Activated CD4-positive, alpha-beta T cell treated with anti-CD3 and anti-CD28 coated beads, Interleukin-2, amount 50 U/mL, for 16 hours (primary cell): ENCODE measurements at places on chromosomes 7 and 10.

GRCh38 chr10:123136221-123136805, 543 bp downstream of the HMX3 start:
- no peak for DNase-seq

GRCh38 chr10:60429084-60429849, 39.6 kb upstream of the ANK3 start:
- DNase-seq, result no peak

- DNase-seq, result no peak
These were observed 658.6 kb downstream of the CCSER2 start for GRCh38 chr10:84987039-84987438.

GRCh38 chr7:74619235-74619860, 38.2 kb upstream of the GTF2I start:
- DNase-seq, result no peak

- DNase-seq, result no peak
These were observed 40.6 kb downstream of the RBAK start for GRCh38 chr7:5086256-5086655.

- DNase-seq, result peak; percentile 5
These were observed 1040.2 kb upstream of the SORCS1 start for GRCh38 chr10:108204528-108205305.

GRCh38 chr7:40996233-40996677, 706.6 kb downstream of the INHBA start:
- no peak for DNase-seq

DNA sequence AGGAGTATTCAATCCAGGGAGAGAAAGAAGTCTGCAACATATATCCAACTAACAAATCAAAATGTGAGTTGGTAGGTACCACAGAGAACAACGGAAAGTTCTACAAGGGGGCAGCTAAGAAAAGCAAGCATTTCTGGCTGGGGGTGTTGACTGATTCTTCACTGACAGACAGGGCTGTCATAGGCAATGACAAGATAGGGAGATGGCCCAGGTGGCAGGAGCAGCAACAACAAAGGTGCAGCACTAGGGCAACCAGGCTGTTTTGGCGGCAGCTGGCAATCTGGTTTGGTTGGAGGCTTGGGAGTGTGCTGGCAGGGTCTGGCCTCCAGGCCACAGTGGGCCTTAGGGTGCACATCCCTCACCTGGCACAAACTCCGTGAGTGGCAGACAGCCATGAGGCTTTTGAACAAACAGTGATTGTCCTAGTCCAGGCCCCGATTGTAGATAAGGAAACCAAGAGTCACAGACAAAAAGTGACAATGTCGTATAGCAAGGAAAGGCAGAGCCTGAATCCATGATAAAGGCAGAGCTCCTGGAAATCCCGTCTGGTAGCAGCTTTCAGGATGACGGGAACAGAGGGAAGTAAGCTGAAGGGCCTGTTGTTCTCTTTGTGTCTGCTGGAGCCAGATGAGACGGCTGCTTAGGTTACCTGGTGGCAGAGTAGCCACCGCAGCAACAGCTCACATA, 28.4 kb downstream of the DPCD start:
- no peak for DNase-seq

GRCh38 chr7:100863406-100863950, 3.7 kb upstream of the TRIP6 start:
- DNase-seq, result no peak

DNA sequence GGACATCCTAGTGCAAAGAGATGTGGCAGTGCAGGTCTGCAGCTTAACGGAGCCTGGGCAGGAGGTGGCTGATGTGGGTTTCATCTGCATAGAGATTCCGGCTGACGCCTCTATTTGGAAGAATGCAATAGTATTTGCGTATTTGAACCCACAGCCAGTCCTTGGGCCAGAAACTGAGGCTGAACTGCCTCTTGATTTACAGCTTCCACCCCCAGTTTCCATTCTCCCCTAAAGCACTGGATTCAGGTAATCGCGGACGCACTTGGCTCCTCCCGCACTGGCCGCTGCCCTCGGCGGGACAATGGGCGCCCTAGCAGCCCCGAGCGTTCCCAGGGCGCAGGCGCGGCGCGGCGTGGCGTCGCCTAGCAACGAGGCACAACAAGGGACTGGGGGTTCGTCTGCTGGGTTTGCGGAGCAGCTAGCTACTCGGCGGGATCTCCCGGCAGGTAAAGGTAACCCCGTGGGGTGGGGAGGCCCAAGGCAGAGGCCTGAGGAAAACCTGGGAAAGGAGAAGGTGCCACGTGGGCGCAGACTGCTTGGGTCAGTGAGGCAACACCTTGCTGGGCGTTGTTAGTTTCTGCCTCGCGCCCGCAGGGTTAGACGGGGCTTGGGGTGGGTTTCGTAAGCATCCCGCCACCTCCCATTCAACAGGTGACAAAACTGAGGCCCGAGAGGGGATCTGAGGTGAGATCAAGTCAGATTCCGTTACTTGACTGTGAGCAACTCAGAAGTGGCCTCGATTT, at the start of gene ARMC3:
Gene ARMC3 (plus strand): TSS at position 393 of the 743 bp plus-strand sequence. CDS start 3,944 bp downstream, outside the sequence.
- peak; percentile 59 for DNase-seq

DNA sequence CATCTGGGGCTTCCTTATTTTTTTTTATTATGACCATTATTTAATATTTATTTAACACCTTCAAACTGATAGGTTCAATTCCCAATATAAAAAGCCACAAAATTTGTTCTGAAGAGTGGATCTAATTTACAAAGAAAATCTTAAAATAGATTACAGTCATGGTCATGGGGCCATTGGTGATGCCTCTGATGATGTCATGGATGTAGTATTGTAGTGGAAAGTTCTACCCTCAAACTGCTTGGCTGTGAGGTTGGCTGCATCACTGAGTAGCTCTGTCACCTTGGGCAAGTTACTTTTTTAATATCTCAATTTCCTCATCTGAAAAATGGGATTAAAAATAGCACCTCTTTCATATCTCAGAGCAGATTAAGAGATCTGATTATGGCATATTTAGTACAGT, 128.5 kb downstream of the DKK1 start:
- no peak for DNase-seq

- DNase-seq, result no peak
These were observed 4.1 kb downstream of the NOD1 start for GRCh38 chr7:30474485-30474884.

DNA sequence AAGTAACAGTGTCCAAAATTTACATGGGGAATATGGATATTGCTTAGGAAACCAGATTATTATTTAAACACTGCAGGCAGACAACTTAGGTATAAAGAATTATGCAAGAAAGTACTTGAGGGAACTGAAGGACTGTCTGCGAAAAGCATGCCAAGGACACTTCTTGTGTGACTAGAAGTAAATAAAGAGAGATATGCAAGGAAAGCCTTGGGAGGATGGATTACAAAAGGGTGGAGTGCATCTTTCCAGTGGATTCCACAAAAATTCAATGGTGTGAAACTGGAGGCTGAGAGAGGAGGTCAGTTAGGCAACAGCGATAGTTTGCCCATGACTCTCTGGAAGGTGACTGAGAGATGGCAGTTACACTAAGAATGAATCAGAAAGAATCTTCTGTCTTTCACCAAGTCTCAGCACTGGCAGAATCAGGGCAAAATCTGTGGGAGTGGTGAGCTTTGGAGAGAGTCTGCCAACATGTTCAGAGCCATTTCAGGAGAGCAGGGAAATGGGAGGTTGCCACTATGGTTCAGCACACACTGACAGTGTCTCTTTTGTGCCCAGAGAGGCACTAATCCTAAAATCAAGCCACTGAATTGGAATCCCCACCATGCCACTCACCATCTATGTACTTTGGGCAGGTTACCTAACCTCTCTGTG, 331.6 kb downstream of the BMPER start:
- no peak for DNase-seq

- peak; percentile 34 for DNase-seq
These were observed 240.6 kb downstream of the DGKI start for GRCh38 chr7:137606061-137606674.

- no peak for DNase-seq
These were observed 18.1 kb downstream of the OPTN start for GRCh38 chr10:13117841-13118783.

DNA sequence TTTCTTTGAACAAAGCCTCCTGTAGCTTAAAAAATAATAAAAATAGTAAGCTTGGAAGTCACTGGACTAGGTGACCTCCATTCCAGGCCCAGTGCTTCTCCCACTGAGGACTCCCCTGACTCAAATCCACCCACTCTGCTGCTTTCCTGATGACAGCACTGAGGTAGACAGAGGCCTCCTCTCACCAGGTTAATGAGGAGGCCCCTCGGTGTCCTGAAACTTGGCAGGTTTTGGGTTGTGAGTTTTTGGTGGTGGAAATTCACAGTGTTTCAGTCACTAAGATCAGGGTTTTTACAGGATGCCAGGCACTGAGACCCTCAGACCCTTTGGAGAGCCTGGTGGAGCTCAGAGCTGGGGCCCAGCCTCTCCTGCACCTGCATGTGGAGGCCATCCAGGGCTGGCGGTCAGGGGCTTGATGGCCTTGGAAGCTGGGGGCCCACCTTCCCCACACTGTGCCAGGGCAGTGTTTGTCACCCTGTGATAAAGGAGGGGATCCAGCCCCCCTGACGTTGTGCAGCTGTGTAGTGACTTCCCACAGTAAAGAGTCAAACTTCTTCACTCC, 19.1 kb downstream of the TSPAN14 start:
- no peak for DNase-seq

GRCh38 chr7:158706273-158706704, 1.7 kb upstream of the NCAPG2 start:
- DNase-seq, result no peak

DNA sequence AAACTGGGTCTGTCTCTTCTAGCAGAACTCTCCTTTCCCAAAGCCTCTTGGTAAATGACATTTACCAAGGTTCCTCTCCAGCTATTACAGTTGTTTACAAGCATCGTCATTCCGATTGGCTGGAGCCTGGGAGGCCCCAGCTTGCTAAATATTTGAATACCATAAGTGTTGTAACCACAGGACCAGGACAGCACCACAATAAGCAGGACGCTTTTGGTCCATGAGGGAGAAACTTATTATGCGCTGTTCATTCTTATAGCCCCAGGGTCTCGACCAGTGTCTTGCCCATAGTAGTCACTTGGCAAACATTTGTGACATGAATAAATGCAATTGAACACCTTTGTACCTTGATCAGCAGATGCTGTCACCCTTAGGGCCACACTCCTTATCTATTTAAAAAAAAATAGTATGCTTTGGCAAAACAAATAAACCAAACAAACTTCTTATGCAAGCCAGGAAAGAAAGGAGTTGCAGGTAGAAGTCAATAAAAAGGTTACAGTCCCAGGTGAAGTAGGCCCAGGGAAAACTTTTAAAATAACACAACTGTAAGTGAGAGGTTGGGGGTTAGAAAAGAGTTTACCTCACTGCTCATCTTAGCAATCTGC, 32.8 kb downstream of the NRAP start:
- no peak for DNase-seq

- DNase-seq, result peak; percentile 41
These were observed 30.7 kb upstream of the EPC1 start for GRCh38 chr10:32377458-32378259.

GRCh38 chr7:99112979-99113378, 30.9 kb downstream of the SMURF1 start:
- DNase-seq, result no peak

- no peak for DNase-seq
These were observed 298.7 kb downstream of the GFRA1 start for GRCh38 chr10:115974351-115974750.

- DNase-seq, result no peak
These were observed 81.0 kb downstream of the CYP51A1 start for GRCh38 chr7:92053312-92053711.

- DNase-seq, result no peak
These were observed 12.7 kb downstream of the HK1 start for GRCh38 chr10:69290993-69291392.

DNA sequence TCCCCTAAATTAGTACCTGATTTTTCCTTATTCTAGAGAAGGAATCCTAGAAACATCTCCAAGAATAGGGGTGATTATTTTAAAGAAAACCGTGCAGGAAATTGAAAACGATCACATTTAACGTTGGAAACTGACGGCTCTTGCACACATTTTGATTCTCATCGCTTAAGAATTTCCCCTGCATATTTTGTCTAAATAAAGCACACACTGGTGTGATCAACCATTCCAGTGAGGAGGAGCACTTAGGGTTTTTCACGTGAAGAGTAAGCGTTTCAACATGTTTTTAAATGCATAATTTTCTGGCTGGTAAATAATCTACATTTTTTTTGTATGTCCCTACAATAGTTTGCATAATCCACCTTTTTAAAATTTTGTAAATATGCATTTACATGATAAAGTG, 229.7 kb upstream of the PFKP start:
- no peak for DNase-seq

DNA sequence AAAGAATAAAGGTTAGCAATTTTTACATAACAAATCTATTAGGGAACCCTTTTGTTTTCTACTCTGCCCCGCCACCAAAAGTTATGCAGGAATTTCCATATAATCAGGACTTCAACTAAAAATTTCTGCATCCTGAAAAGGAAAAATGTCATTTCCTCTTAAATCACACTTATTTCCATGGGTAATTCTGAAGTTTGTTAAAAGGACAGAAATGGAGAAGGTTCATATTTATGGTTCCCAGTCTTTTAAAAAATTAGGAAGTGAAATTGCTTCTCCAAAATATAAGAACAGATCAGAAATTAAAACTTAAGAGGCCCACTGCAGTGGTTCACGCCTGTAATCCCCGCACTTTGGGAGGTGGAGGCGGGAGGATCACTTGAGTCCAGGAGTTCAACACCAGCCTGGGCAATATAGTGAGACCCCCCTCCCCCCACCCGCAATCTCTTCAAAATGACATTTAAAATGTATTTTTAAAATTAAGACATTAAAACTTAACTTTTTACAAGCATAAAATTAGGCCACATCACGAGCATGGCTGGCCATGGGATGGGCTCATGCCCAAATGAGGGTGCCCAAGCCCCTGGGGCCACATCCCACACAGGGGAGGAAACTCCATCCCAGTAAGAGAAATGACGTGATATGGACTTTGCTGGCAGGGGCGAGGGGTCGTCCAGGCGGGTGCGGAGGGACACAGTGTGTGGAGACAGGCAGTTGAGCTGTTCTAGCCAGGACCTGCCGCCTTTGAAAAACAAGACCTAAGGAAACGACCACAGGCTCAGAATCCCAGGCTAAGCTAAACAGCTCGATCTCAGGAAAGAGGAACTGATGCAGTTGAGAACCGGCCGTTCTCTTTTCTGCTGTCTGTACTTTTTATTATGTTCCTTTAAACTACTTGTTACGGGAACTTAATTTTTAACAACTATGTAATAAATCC, 51.3 kb upstream of the NFE2L3 start:
- DNase-seq, result no peak

DNA sequence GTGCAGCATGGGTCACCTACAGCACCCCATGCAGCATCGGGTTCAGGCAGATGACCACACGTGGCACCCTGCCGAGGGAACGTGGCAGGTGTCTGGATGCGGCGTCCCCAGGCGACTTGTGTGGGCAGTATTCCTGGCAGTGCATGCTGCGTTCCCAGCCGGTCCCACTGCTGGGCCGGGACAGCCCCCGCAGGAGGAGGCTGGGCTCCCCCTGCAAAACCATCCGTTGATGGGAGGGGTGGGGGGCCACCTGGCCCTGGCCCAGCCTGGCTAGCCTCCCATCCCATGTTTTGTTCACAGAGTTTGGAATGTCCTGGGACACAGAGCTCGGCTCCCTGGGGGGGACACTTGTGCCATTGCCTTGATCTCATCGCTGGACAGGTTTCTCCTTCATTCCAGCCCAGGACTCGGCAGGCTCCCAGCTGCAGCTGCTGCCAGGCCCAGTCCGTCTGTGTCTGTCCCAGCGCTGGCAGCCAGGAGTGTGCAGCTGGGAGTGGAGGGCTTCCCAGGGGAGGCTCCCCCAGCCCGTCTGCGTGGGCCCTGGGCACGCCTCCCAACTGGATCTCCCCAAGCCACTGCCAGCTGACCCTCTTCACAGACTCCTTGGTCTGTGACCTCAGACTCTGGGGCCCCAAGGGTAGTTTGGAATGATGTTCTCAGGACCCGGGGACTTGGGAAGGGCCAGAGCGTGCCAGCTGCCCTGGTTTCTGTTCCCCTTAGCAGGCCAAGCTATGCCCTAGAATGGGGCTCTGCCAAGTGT, 32.6 kb downstream of the TMEM270 start:
- no peak for DNase-seq
